Stimulated activated CD4-positive, alpha-beta T cell treated with anti-CD3 and anti-CD28 coated beads, TNF-alpha, amount 100 ng/mL, for 48 hours (primary cell): ENCODE measurements at places on chromosomes 5 and 9.

DNA sequence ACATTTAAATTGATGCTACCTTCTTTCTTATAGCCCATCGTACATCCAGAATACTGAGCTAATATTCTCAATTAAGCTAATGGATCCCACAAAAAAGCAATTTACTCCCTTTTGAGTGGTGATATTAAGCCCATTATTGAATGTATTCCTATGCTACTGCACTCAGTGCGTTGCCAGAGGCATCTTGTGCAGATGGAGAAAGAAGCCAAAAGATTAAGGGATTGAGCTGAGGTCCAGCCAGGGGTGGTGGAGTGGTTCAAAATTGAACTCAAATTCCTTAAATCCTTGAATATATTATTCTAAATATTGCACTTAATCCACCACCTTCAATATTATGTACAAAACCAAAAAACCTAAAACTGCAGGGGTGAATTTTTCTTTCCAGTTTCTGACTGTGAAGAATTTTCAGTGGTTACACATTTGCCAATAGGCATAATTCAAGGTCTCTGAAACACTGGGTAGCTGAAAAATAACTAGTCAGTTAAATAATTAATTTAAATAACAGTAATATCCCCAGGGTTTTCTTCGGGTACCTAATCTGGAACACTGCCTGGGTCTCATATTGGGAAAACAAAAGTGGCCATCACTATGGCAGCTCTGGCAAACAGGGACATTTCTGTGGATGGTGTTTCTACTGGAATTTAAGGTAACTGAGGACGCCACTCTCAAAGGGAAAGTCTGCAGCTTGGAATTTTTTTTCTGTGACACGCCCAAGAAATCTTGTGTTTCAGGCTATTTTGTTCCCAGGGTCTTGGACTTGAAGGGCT is 6.2 kb upstream of the LIFR start:
- no peak for DNase-seq

GRCh38 chr9:30280229-30280900 is 2104.1 kb upstream of the ACO1 start:
- no peak for DNase-seq

- DNase-seq, result no peak
Observed at GRCh38 chr9:2492161-2492560, 129.4 kb upstream of the VLDLR start.

DNA sequence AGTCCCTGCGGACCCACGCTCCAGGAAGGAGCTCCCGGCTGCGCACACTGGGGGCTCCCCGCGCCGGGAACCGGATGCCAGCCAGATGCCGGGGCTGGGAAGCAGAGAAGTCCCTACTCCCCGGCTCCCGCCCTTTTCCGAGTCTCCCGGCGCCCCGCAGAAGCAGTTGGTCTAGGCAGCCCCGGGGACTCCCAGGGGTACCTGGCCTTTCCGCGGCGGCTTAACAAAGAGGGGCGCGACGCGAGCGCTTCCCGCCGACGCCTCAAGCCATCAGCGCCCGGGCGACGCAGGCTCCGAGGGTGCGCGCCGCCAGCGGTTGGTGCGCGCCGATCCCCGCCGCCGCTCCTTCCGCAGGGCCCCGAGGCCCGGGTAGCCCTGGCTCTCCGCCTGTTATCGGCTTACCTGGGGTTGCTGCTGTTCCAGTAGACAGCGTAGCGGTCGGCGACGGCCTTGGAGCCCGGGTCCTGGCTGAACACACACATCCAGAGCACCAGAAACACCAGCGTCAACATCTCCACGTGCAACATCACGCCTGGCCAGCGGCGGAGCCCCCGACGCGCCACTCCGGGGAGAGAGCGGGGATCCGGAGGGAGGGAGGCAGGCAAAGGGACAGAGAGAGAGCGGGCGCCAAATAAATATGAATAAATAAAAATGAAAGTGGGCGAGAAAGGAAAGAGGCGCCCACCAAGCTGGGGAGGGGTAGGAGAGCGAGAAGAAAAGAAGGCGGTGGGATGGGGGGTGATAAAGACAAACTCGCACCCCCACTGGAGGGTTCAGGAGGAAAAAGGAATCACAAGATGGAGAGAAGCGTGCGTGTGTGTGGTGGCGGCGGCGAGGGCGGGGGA is 428 bp downstream of the EFNA5 start:
- no peak for DNase-seq

GRCh38 chr5:40227931-40228330 is 451.8 kb upstream of the PTGER4 start:
- no peak for DNase-seq

GRCh38 chr5:174273325-174273724 is 227.8 kb downstream of the NSG2 start:
- no peak for DNase-seq

GRCh38 chr9:113979343-113980127 is 98.6 kb downstream of the AMBP start:
- DNase-seq, result no peak

DNA sequence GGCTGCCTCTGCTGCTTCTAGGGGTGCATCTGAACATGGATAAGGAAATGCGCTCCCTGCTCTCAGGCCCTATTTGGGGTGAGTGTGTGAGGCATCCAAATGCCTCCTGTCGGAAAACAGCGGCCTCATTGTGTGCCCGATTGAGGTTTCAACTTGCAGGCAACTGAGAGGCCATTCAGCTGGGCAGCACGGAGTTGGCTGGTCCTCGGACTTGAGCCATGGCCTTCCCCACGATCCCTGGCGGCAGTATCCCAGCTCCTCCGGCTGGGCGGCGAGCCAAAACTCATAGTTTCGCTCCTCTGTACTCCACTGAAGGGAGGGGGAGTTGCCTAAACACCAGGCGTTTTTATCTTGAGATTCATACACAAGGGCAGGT is 597.3 kb upstream of the SGCD start:
- DNase-seq, result no peak

- DNase-seq, result no peak
Observed at GRCh38 chr5:114325541-114325940, 36.3 kb upstream of the KCNN2 start.

GRCh38 chr9:104750185-104750767 is 2.8 kb downstream of the NIPSNAP3A start:
- no peak for DNase-seq

DNA sequence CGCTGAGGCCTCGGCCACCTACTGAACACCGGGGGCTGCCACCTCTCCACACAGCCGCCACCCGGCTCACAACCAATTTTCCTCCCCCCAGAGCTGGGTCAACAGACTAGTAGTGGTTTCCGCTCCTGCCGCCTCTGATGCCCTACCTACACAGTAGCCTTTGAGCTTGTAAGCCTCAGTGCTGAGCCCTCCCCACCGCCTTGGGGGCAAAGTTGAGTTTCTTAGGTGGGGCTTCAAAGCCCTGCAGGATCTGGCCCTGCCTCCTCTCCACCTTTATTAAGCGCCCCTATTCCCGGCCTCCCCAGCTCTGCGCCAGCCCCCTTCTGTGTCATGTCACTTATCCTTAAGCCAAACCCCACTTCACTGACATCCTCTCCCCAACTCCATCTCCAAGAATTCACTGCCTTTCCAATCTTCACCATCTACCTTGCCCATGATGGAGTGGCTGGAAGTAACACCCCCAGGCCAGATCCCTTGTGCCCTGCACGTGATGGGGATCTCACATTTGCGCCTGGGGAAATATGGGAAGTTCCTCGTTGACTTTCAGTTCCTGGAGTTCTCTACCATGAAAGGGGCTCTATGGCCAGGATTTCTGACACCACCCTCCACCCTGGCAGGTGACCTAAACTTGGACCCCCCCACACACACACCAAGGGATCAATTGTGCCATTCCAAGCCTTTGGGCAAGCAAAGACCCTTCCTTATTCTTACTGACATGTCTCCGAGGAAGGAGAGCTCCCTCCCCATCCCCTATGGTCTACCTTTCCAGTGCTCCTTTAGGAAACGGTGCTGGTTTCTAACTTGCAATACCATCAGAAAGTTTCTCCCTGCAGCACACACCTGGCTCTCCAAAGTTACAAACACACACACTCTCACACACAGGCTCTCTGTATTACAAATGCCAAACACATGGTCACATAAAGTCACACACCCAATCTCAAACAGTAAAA is 2.7 kb upstream of the CNTFR start:
- no peak for DNase-seq

GRCh38 chr9:88481933-88482332 is 53.0 kb upstream of the NXNL2 start:
- no peak for DNase-seq

DNA sequence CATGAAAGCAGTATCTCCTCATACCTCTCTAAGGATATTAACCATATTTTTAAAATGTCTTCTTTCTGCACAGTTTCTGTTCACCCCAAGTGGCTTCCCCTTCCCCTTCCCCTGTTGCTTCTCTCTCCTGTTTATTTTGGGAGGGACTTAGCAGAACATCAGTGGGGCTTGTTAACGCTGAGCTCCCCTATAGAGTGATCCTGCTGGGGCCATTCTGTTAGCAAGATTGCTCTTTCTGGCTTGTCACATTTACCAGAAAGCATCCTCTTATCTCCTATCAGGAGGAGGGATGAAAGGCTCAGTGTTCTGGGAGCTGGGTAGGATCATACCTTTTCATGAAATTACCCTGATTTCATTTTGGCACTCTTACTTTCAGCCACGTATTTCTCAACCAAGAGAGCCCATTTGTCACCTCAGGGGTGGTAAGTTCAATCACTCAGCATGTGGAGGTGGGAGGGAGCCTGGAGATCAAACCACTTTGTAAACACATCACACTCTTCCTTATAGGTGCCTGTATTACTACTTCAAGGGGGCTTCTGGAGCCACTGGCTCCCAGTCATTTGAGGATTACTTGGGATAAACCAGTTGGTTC is 16.7 kb downstream of the NXNL2 start:
- DNase-seq, result no peak

- no peak for DNase-seq
Observed at GRCh38 chr9:107953556-107954125, 464.1 kb upstream of the KLF4 start.

- DNase-seq, result no peak
Observed at GRCh38 chr9:91053824-91054223, 252.2 kb downstream of the SYK start.

- DNase-seq, result no peak
Observed at GRCh38 chr5:133338504-133339355, 273.6 kb downstream of the FSTL4 start.

DNA sequence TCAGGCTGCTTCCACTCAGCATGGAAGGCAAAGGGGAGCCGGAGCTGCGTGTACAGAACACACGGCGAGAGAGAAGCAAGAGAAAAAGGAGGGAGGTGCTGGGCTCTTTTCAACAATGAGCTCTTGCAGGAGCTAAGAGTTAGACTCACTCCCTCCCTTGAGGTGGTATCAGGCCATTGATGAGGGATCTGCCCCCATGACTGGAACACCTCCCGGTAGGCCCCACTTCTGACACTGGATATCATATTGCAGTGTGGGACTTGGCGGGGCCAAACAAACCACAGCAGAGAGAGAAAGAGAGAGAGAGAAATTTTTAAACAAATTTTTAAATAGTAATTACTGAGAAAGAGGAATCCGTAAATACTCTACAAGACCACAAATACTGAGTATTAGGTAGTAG is 182.2 kb downstream of the TRIO start:
- DNase-seq, result no peak

GRCh38 chr5:170200876-170201275 is 31.9 kb upstream of the C5orf58 start:
- no peak for DNase-seq

DNA sequence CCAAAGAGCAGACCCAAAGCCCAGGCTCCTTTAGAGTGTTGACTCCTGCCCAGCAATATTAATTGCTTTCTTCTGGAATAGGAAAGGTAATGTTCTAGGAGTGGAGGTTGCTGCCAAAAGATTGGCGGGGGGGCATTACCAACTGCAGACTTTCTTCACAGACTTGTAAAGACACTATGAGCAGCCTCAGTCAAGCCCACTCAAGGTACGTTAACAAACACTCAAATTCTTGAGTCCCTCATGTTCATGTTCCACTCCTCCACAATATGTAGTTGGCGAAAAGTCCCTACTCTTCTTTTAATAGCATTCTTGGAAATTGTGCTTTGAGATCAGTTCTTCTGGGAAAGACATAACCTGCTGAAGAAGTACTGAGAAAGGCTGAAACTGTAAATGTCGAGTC is 409.2 kb upstream of the KIF2A start:
- DNase-seq, result no peak

DNA sequence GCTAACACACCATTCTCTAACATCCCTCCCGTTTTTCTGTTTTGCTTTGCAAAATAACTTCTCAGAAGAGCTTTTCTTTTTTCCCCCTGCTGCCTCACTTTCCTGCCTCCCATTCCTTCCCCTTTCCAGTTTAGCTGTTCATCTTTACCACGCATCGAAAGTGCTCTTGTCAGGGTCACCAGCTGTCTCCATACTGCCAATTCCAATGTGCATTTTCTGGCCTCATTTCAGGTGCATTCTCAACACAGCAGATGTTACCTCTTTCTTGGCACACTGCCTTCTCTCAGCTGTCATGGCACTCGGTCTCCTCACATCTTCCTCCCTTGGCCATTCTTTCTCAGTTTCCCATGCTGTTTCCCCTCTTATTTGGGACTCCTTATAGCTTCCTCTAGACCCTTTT is 9.5 kb downstream of the ARSK start:
- DNase-seq, result no peak

GRCh38 chr9:113564498-113565237 is 101.1 kb downstream of the RGS3 start:
- DNase-seq, result no peak
